ENCODE measurements at places on chromosomes 5 and 9.

- no peak for DNase-seq
Measured at GRCh38 chr9:129254566-129255287, 76.7 kb upstream of the IER5L start.

DNA sequence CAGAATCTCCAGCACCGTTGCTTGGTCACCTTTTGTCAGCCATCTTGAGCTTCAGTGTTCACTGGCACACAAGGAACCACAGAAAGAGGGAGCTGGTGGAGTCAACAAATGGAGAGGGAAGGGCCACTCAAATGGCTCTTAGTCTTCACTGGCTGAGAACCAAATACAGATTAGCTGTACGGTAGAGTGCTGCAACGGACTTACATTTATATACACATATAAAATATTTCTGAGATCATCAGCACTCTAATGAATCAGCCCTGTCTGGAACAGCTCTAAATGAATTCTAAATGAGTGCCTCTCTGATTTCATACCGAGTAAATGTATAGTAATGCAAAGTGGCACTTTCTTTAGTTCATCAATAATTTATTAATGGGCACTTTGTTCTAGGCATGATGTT, 24.8 kb downstream of the KCTD16 start:
- DNase-seq: no peak

DNA sequence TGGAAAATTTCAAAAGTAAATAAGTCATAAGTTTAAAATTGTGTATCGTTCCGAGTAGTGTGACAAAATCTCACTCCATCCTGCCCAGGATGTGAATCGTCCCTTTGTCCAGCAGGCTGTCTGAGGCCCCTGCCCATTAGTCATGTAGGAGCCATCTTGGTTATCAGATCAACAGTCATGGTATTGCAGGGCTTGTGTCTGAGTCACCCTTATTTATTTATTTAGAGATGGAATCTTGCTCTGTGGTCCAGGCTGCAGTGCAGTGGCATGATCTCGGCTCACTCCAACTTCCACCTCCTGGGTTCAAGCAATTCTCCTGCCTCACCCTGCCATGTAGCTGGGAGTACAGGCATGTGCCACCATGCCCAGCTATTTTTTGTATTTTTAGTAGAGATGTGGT, 30.2 kb downstream of the ITGA2 start:
- no peak for DNase-seq

DNA sequence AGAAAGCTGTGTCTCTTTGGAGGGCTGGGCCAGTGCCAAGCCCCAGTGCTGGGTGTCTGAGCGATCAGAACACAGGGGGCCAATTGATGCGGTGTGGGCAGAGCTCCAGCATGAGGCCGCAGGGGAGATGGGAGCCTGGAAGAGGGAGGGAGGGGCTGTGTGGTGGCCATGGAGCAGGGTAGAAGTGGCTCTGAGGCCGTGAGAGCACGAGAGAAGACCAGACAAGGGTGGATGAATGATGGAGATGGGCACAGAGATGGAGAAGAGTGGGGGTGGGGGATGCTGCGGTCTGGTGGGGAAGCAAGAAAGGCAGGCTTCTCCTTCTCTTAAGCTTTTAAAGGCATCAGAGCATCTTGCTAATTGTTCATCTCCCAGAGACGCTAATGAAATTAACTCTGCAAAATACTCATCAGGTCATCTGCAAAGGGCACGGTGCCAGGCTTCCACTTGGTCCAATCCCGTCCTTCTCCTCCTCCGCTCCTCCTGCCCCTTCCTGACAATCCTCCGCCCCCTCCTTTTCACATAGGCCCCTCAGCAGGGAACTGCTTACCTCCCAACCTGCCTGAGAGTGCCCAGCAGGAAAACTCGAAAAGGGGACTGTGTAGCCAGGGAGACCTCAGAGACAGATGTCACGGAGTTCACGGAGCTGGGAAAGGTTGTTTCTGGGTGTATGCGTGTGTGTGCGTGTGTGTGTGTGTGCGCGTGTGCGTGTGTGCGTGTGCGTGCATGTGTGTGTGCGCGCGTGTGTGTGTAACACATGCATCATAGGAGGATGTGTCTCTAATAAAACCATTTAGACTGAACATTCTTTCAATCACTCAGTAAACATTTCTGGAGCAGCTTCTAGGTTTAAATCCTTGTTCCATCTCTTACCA, 7.1 kb upstream of the UNC5A start:
- DNase-seq: no peak

DNA sequence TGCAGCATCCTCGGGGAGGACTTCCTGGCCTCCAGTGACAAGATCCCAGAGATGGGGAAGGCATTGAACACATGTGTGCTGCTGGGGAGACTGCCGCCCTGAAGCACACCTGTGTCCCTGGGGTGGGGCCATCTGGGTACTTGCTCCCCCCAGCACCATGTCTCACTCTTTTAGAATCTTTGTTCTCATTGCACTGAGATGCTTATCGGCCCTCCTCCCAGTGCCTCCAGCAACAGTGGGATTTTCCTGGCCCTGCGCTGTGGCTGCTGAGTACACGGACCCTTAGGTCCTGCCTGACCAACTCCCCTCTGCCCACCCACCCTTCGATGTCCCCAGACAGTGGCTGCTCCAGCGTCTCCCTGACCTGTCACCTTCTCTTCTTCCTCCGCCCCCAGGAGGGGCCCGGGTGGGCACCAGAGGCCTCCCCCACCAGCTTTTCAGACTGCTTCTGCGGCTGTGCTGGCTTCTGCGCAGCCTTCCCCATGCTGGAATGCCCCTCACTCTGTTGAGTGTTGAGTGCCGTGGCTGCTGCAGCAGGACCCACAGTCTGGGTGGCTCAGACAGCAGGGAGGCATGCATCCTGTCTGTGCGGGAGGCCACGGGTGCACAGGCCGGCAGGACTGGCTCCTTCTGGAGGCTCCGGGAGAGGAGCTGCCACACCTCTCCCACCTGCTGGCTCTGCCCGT, 145.9 kb upstream of the IRX2 start:
- DNase-seq: no peak

DNA sequence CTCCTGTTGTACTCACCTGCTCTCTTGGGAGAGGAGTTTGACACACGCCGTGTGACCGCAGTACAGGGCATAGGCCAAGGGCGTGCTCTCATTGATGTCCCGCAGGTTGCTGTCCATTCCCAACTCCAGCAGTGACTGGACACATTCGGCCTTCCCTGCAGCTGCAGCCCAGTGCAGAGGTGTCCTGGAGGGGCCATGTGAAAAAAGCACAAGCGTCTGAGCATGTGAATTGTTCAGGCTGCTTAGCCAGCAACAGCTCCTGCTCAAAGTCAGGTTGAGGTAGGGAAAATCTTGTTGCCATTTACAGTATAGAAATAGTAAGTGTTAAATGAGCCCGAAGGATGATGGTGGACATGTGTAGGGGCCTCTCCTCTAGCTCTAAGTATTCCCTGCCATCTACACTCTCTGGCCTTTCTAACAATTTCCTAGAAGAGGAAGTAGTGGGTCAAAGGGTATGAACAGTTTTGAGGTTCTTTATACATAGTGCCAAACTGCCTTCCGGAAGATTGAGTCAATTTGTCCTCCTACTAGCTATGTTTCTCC, 116.5 kb downstream of the ANKRD55 start:
- DNase-seq: no peak

DNA sequence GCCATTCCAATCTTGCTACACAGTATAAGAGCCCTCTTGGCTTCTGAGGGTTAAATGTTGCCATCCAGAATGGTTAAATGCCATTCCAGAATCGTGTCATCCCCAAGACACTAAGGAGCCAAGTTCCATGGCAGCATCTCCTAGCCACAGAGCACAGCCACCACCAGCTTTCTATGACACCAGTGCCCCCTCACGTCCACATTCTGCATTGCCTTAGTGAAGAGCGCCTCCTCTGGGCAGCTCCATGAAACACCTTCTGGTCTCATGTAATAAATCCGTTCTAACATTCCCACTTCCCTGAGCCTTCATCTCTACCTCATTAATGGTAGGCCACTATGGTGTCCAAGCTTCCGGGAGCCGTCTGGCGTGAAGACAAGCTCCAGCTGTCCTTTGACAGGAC, 12.4 kb downstream of the CBY3 start:
- DNase-seq: peak; percentile 56

DNA sequence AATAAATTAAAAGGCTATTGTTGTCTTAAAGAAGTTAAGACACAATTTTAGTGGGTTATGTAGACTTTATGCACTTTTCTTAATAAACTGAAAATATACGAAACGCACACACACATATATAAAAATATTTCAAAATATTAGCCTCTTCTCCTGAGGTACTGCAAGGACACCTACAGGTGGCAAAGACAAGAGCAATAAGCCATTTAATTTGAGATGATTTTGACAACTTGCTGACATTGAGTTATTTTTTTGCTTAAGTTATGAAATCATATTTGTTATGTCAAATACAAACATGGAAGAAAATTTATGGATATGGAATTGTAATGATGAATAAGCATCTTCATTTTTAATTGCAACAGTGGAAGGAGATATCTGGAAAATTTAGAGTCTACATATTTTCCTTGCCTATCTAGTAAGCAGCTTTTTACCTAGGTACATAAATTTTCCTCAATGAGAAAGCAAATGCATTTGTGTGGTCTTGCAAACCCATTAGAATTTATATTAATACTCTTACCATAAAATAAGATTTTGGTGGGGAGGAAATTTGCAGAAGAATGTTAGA, 301.6 kb downstream of the ISL1 start:
- no peak for DNase-seq

- no peak for DNase-seq
Measured at GRCh38 chr9:82558855-82559630, 503.9 kb downstream of the RASEF start.

GRCh38 chr5:37812365-37812764, 27.5 kb downstream of the GDNF start:
- DNase-seq: no peak

DNA sequence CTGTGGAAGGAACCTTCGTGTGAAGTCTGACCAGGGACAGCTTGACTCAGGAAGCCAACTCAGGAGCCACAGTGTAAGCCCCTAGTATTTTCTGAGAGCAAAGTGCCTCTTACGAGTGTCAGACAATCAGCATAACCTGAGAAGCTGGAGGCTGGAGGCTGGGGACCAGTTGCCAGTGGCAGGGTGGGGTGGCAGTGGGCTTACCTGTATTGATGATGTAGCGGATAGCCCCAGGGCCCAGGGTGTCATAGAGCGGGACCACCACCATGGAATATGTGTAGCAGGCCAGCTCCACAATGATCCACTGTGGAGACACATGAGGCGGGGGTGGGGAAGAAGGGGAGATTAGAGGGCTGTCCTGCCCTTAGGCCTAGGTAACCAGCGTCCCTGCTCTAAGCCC, 22.9 kb downstream of the ACSL6 start:
- no peak for DNase-seq

GRCh38 chr9:4494806-4495205, 4.5 kb downstream of the SLC1A1 start:
- DNase-seq: no peak

GRCh38 chr5:30891660-30892059, 301.8 kb upstream of the CDH6 start:
- DNase-seq: no peak

DNA sequence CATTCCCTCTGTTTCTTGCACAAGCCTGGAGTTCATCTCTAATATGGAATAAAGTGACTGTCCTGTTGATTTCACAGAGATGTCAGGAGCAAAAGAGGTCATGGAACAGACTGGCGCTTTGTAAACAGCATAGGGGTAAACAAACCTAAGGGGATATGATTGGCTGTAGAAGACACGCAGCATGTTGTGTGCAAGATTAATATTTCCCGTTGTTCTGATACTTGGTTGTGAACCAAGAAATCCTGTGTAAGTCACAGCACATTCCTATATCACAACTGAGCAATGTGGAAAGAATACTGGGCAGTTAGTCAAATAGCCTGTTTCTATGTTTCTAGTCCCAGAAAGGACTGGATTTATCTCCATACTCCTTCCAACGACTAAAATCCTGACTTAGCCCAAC, 3.2 kb downstream of the ADAMTS12 start:
- DNase-seq: no peak

DNA sequence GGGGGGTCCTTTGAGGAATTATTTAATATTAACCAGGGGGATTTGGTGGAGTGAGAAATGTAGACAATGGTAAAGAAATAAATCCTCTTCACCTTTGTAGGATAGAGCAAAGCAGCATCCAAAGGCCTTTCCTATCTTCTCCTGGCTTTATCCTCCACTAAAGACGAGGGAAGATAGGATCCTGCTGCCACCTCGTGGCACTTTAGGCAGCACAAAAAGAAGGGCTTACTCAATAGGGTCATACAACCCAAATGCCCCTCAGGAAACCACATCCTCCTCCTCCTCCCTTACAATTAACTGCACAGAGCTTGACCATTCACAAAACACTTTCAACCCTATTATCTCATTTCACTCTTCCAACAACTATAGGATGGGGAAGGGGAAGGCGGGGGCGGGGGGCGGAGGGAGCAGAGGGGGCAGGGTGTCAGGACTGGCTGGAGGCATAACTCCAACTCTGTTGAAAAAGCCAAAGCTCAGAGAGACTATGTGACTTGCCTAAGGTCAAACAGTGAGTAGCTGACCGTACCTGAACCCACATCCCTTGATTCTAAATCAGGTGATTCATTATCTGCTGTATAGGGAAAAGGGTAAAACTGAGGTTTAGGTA, 45.4 kb upstream of the MYOT start:
- peak; percentile 43 for DNase-seq

- DNase-seq: no peak
Measured at GRCh38 chr5:40571729-40572128, 108.0 kb upstream of the PTGER4 start.

GRCh38 chr5:180636403-180637075, 12.9 kb downstream of the FLT4 start:
- DNase-seq: peak; percentile 35

DNA sequence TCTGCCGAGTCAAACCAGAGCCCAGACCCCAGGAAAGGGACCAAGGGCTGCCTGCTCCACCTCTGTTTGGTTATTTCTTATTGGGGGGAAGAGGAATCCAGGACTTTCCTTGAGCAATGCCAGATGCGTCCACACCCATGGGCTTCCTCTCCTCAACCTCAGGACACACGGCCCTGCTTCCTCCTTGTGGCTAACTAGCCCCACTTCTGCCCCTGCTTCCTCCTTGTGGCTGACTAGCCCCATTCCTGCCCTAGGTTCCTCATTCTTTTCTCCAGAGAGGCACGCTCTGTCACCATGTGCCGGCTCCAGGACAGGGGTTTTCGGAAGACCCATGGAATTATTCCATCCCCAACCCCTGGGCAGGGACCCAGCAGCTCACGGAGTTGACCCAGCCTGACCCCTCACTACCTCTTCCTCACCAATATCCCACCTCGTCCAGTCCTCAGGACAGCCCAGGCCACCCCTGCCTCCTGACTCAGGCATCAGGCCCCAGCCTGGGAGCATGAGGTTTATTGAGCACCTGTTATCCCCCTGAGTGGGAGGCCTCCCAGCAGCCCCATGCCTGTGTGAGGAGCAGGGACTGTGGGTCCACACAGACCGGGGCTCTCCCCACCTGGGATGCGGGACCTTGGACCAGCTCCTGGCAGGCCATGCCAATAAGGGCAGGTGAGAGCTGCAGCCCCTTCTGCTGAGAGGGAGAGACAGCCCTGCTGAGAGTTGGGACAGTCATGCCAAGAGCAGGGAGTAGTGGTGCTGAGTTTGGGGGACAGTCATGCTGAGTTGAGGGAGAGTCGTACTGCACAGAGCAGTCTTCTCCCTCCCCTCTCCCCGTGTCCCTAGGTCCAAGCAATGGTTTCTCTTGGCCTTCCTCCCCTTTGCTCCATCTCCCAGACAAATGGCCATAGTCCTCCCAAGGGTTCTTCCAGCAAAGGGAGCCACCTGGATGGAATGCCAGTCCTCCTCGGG, 11.8 kb upstream of the FCN1 start:
- no peak for DNase-seq

GRCh38 chr9:87640385-87640795, 85.5 kb upstream of the CTSL start:
- DNase-seq: peak; percentile 55

Measured in left hindlimb (tissue), 1 donor.